ENCODE measurements at places on chromosomes 7 and 10. TPM values are rescaled to one million over a fixed set of nuclear protein-coding genes. Genes with fewer than 3 reads are reported as not detected.
A peak's percentile ranks its signal among the peaks of the same experiment; 100 is the strongest.

GRCh38 chr7:50349963-50350944, 45.7 kb downstream of the IKZF1 start:
- peak overlapping the region; percentile 83 for H3K27ac ChIP-seq
- peak; percentile 36 for DNase-seq
- H3K4me3 ChIP-seq = no peak overlapping the region
- no peaks in the 10 kb centered on the region for H3K27me3 ChIP-seq
- peaks cover 61% of the 10 kb centered on the region for H3K4me1 ChIP-seq

DNA sequence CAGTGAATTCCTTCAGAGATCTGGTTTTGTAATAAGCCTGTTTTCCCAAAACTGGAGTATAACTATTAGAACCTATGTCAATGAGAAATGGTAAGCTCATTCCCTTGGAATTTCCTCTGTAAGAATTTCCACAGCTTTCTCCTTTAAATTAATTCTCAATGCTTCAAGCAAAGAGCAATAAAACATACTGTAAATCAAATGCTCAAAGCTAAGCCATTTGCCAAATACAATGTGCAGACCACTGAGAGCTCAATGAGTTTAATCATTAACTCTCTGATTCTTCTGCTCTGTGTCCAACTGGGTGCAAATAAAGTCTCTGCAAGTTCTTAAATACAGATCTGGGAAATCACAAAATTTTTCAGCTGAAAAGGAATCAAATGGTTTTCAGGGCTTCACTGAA, 227.6 kb upstream of the IMMP2L start:
- no peaks in the 10 kb centered on the region for H3K4me1 ChIP-seq
- no peaks in the 10 kb centered on the region for H3K36me3 ChIP-seq
- H3K27ac ChIP-seq = no peak overlapping the region
- H3K4me3 ChIP-seq = no peak overlapping the region
- DNase-seq = no peak

DNA sequence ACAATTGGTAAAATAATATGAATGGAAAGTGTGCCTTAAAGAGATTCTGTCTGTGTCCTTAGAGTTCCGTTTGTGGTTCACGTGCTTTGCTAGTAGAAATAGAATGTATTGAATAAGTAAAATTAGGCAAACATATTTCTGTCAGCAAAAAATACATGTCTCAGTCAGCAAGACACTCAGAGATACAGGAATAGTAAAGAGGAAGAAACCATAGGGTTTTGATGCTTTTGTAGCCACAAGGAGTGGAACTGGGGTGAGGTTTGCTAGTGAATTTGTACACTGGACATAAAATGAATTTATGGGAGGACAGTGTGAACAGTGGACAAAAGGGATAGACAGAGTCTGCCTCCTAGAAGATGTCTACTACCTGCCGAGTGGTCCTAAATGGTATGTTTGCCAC, 289.2 kb upstream of the NRP1 start:
- no peak for DNase-seq
- no peak overlapping the region for H3K4me3 ChIP-seq
- H3K27me3 ChIP-seq = no peaks in the 10 kb centered on the region
- no peaks in the 10 kb centered on the region for H3K36me3 ChIP-seq
- H3K27ac ChIP-seq = no peak overlapping the region

DNA sequence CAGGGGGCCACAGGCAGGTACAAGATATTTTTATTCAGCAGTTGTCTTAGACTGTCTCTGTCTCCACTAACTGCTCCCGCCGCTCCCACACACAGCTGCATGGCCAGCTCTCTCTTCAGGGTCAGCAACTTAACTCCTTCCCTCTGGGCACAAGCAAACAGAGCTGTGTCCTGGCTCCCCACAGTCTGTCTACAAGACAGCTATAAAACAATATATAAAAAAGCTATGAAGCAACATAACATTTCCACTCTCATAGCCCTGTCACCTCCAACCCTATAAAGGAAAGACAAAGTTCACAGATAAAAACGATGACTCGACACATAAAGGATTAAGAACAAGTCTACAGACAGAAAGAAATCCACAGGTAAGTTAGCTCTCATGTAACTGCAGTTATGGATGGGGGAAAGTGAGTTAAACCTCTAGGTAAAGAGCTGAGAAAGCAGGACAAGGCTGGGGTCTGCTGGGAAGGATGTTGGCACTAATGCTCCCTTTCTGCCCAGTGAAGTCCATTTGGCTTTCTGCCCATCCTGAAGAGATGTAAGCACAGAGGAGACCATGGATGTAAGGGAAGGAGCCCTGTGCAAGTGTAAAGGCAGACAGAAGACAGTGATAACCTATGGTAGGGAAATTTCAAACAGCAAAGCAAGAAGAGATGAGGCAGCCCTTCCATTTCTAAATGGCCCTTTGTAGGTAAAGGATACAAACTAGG, 27.0 kb downstream of the RAPGEF5 start:
- H3K4me1 ChIP-seq = no peaks in the 10 kb centered on the region
- H3K27me3 ChIP-seq = no peaks in the 10 kb centered on the region
- no peak for DNase-seq

DNA sequence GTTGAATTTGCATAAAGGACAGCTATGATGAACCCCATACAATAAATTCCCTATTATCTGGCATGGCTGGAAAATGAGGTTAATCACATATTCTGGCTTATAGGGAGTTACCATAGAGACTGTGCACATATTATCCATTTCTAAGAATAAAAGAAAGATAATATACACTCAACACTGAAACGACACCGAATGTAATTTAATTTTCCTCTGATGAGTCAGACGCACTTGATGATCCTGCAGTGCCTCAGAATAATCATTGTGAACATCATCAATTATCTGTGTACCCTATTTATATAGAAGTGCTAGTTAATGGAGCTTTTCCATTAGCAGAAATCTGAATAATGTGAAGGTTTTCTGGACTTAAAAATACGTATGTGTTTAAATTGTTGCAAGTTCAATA, 60.2 kb downstream of the SGCE start:
- no peak overlapping the region for H3K4me3 ChIP-seq
- no peaks in the 10 kb centered on the region for H3K36me3 ChIP-seq
- no peaks in the 10 kb centered on the region for H3K4me1 ChIP-seq
- no peak for DNase-seq

- peaks cover 28% of the 10 kb centered on the region for H3K4me1 ChIP-seq
- no peaks in the 10 kb centered on the region for H3K36me3 ChIP-seq
- no peak overlapping the region for H3K4me3 ChIP-seq
- no peak overlapping the region for H3K27ac ChIP-seq
- DNase-seq = peak; percentile 46
These were observed 5.9 kb upstream of the INHBA start for GRCh38 chr7:41708581-41709358.

MPP7 gene
- 17.3 TPM for polyA plus RNA-seq

- no peak for DNase-seq
- no peak overlapping the region for H3K27ac ChIP-seq
- no peaks in the 10 kb centered on the region for H3K27me3 ChIP-seq
These were observed 169.2 kb upstream of the LYZL2 start for GRCh38 chr10:30798646-30799185.

IDI1 gene
- polyA plus RNA-seq = 35.0 TPM

GRCh38 chr7:47362984-47363383, 218.9 kb downstream of the TNS3 start:
- no peaks in the 10 kb centered on the region for H3K27me3 ChIP-seq
- no peak for DNase-seq
- peaks cover 56% of the 10 kb centered on the region for H3K36me3 ChIP-seq
- no peak overlapping the region for H3K27ac ChIP-seq

GRCh38 chr10:131698986-131699385, 201.8 kb upstream of the PPP2R2D start:
- DNase-seq = no peak
- no peak overlapping the region for H3K4me3 ChIP-seq
- no peak overlapping the region for H3K27ac ChIP-seq
- H3K4me1 ChIP-seq = no peaks in the 10 kb centered on the region
- H3K36me3 ChIP-seq = no peaks in the 10 kb centered on the region

MARCHF5 gene
- 29.6 TPM for polyA plus RNA-seq

SPDYE5 gene
- polyA plus RNA-seq = not detected
